ENCODE measurements at places on chromosomes 4 and X.

DNA sequence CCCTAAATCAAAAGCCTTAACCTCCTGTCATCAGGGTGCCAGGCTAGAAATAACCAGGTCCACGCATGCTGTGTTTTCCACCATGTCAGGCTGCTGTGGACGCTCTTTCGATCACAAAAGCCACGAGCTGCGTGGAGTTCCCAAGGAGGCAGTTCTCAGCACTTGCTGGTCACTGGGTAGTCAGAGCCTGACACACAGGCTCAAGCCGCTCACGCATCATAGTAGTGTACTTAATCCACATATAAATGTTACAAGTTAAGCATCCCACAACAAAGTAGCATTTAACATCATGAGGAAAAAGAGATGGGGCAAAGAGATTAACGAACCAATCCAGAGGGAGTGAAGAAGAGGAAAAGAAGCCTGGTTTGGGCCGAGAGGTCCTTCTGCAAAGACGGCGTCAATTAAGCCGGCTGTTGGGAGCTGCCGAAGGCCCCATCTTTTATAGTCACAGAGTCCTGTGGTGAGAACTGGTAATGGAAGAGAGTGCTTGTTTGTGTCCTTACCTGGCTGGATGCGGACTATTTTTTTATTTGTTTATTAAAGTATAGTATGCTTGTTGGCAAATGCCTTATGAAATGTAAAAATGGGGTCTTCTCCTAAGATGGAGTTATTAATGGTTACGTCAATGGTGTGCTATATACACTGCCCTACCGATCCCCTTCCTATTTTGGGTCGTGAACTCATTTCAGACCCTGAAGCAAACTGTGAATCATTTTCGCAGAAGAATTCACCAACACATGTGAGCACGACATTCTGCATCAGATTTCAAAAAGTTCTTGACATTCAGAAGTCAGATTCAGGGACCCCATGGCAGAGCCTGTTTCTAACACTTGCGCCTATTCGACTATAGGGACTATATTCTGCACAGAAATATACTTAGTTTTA is 675 bp downstream of the PRIMPOL start:
- no peak for DNase-seq

DNA sequence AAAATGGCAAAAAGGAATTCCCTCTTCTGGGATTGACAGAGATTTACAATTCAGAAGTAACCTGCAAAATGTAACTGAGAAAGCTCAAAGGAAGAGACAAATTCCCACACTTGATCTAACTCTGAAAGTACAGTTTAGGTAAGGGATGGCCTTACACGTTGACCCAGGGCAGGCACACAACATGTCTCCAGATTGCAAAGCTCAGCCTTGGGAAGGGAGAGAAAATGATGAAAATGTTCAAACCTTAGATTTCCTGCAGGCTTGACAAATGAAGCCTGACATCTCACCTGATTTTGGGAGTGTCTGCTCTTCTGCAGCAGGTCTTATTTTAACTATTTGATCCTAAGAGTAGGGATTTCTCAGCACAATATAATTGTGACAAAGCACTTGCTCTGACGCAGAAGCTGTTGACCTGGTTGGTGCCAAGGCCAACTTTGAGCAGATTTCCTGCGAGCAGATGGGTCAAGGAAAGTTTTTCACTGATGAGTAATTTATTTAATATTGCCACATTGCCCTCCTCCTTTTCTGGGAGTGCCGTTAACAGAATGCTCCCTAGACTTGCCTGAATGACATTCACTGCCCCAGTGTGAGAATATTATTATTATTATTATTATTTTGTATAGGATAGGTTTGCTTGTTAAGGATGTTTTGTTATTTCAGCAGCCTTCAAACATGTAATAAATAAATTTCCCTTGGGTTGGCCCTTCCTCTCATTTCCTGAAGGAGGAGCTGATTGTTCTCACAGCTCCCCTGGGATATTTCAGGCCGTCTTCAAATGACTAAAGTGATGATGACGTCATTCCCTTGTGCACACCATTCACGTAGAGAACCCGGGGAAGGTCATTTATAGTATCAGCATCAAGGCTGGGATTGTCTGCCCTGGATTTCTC is 157.1 kb downstream of the VEGFC start:
- no peak for DNase-seq

DNA sequence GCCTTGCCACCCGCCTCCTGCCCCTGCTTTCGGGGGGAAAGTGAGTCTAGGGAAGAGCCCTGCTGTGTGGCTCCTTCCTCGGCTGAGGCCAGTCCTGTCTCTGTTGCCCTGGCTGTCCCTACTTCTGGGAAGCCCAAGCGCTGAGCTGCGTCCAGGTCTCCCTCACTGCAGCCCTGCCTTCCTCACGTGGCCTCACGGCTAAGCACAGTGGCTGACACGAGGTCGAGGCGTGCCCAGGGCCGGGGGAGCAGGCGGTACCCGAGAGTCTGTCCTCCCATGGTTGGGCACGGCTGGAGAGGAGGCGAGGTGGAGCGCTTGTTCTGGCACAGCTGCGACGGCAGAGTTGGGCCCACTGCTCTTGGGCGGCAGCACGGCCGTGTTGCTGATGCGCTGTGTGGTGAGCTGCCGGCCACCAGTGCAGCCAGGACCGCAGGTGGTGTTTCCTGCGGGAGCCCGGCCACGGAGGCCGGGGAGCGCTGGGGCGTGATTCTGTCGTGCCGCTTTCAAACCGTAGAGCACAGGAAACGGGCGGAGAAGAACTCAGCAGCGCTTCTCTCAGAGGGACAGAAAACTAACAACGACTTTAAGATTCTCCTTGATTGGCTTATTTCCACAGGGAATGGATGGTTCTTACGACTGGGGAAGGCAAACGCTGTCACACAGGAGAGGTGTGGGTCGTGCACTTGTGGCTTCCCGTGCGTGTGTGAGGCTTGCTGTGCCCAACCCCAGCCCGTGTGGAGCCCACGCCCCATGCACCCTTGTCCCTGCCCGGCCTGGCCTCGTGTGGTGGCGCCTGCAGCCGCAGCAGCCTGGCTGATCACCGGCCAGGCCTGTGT is 21.3 kb downstream of the MAEA start:
- DNase-seq: no peak

DNA sequence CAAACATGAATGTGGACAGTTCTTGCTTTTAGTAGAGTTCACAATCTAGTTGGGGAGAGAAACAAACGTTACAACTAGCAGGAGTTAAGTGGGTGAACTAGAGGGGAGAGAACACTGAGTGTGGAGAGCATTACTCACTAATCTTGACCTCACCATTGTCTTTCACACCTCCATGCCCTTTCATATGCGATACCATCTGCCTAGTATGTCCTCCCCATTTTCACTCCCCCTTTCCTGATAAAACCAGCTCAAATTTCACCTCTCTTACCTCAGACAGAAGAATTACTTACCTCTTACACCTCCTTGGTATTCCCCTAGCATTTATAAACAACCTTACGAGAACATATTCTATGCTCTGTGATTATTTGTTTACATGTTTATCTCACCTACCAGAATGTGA is 53.6 kb downstream of the LAS1L start:
- DNase-seq: no peak

DNA sequence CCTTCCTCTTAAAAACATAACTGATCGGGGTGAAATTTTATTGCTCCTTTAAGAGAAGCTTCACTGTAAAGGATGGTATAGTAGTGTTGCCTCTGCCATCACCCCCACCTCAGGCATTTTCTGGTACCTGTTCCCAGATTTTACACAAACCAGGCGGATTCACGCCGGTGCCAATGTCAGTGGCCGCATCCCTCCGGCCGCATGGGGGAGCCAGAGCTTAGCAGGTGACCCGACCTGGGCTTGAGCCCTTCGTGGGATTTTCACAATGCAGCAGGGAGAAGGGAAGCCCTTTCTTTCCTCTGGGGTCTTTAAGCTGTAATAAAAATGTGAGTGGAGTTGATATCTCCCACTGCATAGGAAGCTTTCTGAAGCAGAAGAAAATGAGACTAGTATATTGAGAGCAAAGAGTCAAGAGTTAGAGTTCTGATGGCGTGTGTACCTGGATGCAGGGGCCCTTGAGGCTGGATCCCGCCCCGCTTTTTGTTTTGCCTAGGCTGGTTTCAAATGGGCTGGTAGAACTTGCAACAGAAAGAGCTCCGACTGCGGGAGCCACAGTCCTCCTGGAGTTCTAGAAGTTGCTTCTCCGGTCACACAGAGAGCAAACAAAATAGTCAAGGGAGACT is 59.4 kb downstream of the POLR2B start:
- no peak for DNase-seq

- DNase-seq: no peak
Observed at GRCh38 chr4:67343199-67343598, 202.1 kb downstream of the CENPC start.

DNA sequence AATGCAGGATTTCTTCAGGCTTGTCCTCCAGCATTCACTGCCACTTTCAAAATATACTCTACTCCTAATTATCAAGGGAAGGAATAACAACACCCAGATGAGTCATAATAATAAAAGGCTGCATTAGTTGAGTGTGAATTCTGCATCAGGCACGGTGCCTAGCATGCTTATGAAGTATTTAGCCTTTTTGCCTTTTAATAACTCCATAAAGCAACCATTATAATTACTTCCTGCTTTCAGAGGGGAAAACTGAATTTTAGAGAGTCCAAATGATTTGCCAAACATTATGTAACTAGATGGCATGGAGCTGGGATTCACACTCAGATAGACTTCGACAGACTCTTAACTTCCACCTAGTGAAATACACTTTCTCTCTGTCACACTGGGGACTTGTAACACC is 2365.5 kb downstream of the PCDH7 start:
- DNase-seq: no peak

DNA sequence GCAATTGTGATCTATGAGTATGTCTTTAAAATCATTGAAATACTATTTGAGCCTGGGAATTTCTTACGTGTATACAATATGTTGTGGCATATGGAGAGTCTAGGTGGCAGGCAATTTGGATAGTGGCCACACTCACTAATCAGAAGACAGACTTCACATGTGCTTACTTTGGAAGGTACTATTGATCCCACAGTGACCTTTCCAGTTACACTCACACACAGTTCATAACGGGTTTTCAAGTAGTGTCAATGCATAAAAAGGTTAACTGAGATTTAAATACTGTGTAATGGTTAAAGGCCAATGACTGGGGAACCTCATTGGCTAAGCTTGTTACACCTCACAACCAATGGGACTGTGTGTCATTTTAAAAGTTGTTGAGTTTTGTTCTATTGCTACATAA is 783.2 kb downstream of the RPA4 start:
- no peak for DNase-seq

- no peak for DNase-seq
Observed at GRCh38 chrX:132501606-132502005, 12.8 kb upstream of the MBNL3 start.

GRCh38 chr4:87034527-87034926 is 99.7 kb downstream of the AFF1 start:
- no peak for DNase-seq

DNA sequence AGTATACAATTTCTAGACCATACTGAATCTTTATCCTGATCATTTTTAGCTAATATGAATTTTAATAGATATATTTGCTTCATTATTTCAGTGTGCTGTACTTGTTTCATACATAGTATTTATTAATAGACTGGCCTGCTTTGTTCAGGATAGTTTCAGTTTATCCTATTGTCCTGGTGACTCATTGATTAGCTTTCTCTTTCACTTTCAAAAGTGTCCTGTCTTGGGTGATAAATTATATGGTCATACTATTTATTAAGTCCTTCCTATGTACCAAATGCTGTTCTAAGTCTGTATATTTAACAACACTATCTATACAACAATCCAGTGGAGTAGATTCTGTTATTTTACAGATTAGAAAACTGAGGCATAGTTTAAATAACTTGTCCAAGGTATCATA is 153.8 kb upstream of the RAPGEF2 start:
- no peak for DNase-seq

- no peak for DNase-seq
Observed at GRCh38 chr4:8851321-8852117, 20.1 kb downstream of the HMX1 start.

- DNase-seq: no peak
Observed at GRCh38 chr4:95547715-95548471, 880 bp downstream of the UNC5C start.

DNA sequence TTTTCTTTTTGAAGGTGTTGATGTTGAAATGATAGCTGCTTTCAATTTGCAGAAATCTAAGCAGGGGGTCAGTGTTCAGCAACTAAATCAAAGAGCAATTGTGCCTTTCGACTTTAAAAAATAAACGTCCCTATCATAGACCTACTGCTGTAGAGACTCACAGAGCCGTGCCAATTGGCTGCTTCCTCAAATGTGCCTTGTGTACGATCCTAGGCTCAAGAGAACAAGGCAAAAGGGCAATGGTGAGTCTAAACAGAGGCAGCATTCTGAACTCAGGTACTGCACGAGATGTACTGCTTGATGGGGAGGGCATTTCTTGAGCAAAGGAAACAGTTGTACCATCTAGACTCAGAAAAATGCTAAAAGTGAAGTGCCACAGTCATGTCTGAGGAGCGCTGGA is 29.8 kb downstream of the OPHN1 start:
- DNase-seq: no peak

DNA sequence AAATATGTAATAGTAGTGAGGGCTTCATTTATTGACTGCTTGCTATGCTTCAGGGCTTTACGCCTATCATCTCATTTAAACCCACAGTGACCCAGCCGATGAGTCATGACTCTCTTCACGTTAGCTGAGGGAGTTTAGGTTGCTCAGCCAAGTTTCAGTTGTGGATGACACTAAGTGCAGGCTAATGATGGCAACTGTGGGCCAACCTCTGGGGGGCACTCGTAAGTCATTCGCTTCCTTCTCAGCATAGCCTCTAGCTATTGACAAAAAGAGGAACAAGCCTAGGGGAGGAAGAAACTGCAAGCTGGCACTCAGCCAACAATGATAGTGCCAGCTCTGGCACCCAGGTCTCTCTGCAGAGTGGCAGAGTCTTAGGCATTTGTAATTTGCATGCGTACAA is 325.0 kb downstream of the ARHGAP10 start:
- DNase-seq: peak; percentile 46

DNA sequence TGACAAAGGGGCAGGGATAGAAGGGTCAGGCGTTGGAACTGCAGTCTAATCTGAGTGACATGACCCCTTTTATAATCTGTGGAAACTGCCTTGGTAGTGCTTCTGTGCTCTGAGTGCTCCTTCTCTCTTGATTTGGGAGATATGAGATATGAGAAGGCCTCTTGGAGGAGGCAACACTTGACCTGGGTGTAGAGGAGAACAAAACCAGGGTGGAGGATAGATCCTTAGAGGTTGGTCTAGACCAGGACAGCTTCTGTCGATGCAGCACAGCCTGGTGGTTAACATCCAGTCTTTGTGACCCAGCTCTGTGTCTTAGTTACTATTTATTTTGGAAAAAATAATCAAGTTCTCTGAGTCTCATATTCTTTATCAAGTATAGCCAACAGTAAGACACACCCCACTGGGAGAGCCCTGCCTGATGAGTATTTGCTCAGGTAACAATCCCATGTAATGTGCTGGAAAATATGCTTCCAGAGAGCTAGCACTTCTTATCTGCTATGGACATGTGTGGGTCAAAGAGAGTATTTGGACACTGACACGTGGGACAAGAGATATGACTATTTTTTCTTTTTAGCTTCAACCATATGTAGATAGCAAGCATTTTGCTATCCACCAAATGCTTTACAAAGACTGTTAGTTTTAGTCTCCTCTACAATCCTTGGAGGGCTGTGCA is 9.1 kb downstream of the USP51 start:
- DNase-seq: no peak

All from activated CD4-positive, alpha-beta T cell treated with anti-CD3 and anti-CD28 coated beads, Interleukin-2, amount 50 U/mL, for 4 hours (primary cell).